Temporal lobe (tissue), 4 donors: ENCODE measurements at places on chromosomes 16 and 17. TPM values are rescaled to one million over a fixed set of nuclear protein-coding genes. Genes with fewer than 3 reads are reported as not detected.

TBC1D3I gene
- 0.49 TPM for total RNA-seq

TEKT1 gene
- 2.0 TPM for total RNA-seq

EVPLL gene
- not detected for total RNA-seq

VAMP2 gene
- 62.2 TPM for total RNA-seq

CLTC gene
- 319 TPM for total RNA-seq

CBX4 gene
- total RNA-seq: 12.0 TPM

NPIPA8 gene
- total RNA-seq: 7.6 TPM

ADGRG3 gene
- 0.49 TPM for total RNA-seq

ZDHHC1 gene
- total RNA-seq: 2.7 TPM

INCA1 gene
- 0.25 TPM for total RNA-seq

PLA2G15 gene
- 16.0 TPM for total RNA-seq

TBL3 gene
- total RNA-seq: 12.3 TPM

KRT23 gene
- 0.25 TPM for total RNA-seq

MAP1LC3B gene
- total RNA-seq: 33.2 TPM

KRTAP2-2 gene
- not detected for total RNA-seq

ABCC6 gene
- total RNA-seq: 0.74 TPM
